ENCODE measurements at places on chromosomes 11 and 22.

DNA sequence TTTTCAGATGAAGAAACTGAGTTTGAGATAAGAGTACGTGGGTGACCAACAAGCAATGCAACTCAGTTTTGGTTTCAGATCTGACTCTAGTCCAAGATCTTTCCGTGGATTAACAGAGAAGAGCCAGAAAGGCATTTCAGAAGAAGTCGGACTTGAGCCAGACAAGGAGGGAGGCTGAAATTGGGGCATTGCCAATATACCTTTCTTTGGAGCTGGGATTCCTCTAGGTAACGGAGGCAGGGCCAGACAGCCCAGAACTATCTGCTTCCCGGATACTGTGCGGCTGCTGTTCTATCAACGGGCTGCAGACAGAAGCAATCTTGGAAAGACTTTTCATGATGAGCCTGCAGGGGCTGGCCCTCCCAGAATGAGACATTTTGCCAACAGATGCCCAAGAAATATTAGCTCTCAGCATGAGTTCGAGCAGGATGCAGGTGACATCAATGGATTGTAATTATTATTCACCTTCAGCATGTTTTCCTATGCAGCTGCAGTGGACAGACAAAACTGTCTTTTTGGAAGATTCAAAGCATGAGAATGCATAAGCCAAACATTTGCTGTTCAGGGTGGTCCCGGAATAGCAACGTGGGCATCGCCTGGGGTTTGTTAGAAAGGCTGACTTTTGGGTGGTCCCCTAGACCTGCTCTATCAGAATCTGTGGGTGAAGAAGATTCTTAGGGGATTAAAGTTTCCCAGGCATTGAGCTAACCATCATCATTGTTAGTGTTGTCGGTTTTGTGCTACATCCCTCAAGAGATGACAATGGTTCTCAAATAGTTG lies 95.7 kb downstream of the SCN3B start:
- no peak for DNase-seq

- DNase-seq, result no peak
These were observed 56.4 kb downstream of the DHCR7 start for GRCh38 chr11:71391796-71392195.

GRCh38 chr22:33524511-33525260 lies 395.6 kb downstream of the LARGE1 start:
- DNase-seq, result no peak

DNA sequence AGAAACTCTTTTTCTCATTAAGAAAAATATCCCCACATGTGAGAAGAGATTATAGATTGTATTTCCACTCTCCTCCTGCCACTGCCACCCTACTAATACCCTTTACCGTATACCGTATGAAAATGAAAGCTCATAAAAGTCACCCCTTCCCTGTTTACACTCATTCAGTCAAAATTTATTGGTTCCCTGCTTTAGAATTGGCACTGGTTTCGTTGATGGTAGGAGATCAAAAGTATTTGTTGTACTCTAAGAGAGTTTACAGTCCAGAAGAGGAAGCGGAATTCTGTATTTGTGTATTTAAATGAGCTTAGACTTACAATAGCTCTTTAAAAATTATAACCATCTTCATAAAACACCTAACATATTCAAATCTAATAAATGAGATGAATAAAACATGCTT lies 68.2 kb downstream of the BBOX1 start:
- no peak for DNase-seq

GRCh38 chr22:19233189-19233661 lies 54.7 kb upstream of the SLC25A1 start:
- no peak for DNase-seq

GRCh38 chr11:120391292-120391691 lies 55.1 kb downstream of the ARHGEF12 start:
- no peak for DNase-seq

DNA sequence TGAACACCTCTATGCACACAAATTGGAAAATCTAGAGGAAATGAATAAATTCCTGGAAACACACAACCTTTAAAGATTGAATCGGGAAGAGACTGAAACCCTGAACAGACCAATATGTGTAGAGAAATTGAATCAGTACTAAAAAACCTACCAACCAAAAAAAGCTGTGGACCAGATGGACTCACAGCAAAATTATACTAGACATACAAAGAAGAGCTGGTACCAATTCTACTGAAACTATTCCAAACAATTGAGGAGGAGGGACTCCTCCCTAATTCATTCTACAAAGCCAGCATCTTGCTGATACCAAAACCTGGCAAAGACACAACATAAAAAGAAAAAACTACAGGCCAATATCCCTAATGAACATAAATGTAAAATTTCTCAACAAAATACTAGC lies 54.4 kb upstream of the SEZ6L start:
- no peak for DNase-seq

DNA sequence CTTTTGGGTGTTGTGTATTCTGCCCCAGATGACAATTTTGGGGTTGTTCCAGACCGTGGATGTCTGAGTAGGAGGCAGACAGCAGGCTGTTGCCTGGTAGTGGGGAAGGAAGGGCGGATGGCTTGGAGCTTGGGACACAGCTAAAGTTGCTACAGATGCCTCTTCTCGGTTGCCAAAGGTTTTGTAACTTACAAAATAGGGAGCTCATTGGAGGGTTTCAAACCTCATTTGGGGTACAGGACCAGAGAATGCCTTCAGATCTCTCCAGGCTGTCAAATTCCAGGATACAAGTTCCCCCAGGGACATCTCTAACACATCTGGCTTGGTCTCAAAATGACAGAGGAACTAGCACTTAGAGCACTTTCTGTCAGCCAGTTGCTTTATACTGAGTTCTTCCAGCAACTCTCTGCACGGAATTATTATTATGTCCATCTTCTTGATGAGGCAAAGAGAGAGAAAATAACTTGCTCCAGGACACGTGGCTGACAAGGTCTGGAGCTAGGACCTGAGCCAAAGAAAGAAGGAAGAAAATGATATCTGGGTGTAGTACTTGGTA lies 56.0 kb downstream of the SLC1A2 start:
- no peak for DNase-seq

DNA sequence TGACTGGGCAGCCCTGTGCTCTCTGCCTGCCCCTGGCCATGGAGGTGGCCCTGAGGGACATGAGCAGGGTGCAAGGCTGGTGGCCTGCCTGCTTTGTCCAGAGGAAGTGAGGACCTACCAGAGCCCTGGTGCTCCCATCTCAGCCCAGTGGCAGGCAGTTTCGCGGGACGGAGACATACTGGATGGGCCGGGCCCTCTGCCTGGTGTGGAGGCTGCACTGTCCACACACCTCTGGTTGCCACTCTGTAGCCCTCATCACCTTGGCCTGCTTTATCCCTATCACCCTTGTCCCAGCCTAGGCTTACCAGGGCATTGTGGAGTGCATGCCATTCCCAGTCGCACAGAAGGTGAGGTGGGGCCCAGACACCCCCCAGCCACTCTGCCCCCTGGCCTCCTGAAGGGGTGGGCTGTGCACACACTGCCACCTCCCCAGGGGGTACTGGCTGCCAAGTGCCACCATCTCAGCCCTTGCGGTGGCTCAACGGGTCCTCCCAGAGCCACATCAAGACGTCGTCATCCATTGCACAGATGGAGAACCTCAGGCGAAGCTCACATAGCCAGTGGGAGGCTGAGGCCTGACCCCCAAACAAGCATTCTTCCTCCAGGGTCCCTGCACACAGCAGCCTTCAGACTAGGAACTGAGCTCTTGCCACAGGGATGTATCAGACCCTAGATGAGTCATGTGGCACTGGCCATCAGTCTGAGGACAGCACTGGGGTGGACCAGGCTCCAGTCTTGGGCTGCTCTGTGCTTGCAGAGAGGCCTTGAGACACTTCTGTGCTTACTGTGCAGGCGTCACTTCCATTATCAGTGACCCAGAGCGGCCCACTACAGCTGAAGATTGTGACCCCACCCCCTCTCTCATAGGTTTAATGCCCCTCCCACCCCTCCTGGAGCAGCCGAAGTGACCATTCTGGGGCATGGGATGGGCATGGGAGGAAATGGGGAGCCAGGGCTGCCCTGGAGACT lies 176.1 kb downstream of the IGLL1 start:
- DNase-seq, result no peak

Measured in activated T-cell treated with anti-CD3 and anti-CD28 coated beads for 4 hours (primary cell).